ENCODE measurements at places on chromosomes 5 and 9.

DNA sequence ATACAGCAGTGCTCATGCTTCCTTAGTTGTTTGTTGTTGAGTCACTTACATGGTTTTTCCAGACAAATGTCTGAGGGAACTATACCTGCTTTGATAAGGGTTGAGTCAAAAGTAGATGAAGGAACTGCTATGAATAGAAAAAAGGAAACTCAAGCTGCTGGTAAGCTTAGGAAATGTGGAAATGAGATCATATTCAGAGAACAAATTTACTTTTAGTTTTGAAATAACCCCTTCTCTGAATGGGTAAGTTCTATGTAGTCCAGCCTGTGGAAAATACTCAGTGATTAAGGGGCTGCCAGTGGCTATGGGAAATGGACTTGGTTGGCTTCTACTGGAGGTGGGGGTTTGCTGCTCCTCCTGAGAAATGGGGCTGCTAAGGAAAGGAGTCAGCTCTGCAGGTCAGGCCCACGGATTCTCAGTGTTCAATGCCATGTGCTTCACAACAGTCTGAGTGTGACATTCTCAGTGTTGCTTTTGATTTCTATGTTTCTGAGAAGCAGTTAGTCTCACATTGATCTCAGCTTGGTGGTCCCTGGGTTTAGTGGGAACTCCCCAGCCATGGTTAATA is 47.7 kb upstream of the GLRX start:
- peak; percentile 62 for DNase-seq

DNA sequence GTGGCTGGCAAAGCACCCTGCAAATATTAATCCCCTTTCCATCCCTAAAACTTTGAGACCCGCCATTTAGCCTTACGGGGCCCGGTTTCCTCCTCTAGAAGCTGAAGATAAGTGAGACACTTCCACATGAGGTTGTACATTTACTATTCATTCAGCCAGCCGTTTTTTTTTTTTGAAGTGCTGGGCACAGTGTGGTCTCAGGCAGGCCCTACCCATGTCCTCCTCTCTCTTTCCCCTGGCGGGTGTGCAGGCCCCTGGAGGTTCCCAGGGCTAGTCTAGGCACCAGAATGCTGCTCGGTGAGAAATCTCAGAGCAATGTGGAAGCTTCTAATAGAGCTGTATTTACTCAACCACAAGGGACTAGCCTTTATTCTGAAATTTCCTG is 107.4 kb upstream of the LARP1 start:
- DNase-seq = no peak

DNA sequence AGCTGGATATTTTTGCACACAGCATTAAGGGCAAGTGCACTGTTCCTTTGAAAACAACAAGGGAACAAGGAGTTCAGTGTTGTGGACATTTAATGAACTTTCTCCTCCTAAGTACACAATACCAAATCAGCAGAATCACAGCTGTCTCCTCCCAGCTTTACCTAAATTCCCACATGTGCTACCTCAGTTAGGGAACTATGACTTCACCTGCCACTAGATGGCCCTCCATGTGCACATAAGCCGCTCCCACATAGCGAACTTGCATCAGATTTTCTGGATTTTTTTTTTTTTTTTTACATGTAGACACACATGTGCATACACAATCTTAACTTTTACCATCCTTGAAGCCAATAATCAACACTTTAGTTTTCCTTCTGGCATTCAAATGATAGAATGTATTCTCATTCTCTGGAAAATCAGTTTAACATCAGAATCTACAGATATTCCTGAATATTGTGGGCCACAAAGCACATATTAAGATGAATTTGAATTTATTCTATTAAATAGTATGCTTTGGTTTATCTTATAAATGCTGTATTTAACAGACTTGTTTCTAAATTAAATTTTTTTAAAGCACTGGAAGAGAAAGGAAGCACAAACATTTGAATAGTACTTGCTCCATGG is 123.6 kb downstream of the PALM2AKAP2 start:
- peak; percentile 60 for DNase-seq

GRCh38 chr5:89878140-89879132 is 531.1 kb downstream of the CETN3 start:
- no peak for DNase-seq

DNA sequence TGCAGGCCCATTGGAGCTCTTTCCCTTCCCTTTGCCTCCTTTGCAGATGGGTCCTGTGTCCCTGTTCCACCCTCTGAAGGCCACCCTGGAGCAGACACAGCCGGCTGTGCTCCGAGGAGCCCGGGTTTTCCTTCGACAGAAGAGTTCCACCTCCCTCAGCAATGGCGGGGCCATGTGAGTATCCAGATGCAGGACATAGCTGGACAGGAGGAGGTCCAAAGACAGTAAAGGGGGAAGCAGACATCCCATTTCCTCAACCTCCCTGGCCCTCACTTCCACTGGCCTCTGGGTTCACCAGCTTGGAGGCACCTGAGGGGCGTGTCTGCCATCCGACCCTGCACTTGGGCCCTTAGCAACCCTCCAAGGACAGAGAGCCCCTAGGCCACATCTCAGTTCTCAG is 237.9 kb downstream of the CACNA1B start:
- DNase-seq = no peak

- DNase-seq = no peak
Measured at GRCh38 chr5:76074487-76075065, 8.6 kb upstream of the SV2C start.

GRCh38 chr9:7607421-7607820 is 192.2 kb downstream of the DMAC1 start:
- DNase-seq = no peak

DNA sequence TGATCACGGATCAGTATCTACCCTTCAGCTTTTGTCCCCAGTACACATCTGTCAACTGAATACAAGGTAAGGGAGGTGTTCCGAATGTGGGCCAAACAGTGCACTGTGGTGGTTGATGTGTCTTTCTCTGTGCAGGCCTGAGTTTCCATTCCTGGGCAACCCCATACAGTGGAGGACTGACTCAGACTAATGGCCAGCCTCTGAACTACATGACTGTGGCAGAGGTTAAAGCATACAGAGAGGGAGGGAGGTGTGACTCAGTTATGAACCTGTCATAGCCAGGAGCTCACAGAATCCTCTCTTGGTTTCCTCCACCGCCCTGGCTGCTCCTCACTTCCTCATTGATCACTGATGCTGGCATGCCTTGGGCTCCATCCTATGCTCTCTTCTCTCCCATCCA is 136.4 kb upstream of the TAS2R1 start:
- no peak for DNase-seq

DNA sequence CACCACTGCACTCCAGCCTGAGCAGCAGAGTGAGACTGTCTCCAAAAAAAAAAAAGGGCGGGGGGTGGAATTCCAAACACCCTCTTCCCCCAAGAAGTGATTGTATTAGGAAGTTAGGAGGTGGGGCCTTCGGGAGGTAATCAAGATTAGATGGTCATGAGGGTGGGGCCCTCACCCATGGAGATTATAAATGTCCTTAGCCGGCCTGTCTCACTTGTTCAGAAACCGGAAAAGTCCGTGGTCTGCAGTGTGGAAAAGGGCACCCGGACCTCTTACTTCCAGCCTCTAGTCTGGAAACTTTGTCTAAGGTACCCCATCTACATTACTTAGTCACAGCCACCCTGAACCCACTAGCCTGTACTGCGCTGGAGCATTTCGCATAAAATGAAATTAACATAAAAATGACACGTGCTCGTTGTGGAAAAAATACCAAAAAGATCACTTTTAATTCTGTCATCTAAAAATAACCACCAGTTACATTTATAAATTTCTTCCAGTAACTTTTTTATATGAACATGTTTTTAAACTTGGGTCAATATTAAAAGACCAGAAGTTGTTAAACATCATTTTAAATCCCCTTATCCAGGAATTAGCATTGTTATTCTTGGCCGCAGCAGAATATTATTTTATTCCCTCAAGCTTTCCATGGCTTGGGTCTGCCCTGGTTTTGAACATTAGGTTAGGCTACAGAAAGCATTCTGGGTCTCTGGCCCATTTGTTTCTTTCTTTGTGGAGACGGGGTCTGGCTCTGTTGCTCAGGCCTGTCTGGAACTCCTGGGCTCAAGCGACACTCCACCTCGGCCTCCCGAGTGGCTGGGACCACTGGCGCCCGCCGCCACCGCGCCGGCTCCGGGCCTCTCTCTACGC is 1.2 kb upstream of the CKS2 start:
- peak; percentile 23 for DNase-seq

- no peak for DNase-seq
Measured at GRCh38 chr9:34253460-34253837, 74.6 kb downstream of the UBAP1 start.

DNA sequence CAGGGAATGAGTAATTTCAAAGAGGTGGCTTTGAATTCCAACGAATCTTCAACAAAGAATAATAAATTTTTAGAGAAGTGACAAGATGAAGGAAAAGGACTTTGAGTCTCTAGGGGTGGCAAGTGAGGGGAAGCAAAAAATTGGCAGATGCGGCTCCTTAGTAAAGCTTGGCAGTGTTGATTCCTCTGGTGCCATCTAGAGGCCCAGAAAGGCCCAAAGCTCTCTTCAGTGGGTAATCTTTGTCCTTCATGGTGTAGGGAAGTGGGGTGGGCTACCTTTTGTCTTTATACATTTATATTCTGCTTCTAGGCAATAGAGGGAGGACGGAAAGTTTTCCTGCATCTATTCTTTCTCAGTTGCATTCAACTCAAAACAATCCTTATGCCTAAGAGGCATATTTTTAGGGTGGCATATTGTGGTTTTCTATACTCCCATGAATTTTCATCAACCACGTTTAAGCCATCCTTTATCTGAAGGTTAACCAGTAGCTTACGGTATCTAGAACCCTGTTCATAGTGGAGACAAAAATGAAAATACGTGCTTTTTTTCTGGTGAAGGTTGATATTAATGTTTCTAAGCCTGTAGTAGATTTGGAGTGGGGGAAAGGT is 17.5 kb upstream of the ROPN1L start:
- no peak for DNase-seq

GRCh38 chr5:171355302-171355724 is 32.3 kb upstream of the NPM1 start:
- DNase-seq = peak; percentile 30

DNA sequence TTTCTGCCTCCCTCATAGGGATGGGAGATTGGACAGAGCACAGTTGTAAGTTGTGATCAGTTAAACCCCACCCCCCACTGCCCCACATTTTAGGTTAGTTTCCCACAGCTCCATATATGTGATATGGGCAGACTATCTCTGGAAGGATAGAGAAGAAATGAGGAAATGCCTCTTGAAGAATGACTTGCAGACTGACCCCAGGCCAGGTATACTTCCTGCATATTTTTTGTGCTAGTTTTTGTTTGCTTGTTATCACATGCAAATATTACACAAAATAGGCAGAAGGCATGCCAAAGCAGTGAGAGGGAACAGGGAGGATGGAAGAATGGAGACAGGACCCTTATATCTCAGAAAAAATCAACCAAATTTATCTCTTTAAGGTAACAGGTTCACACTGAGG is 10.1 kb upstream of the GLRX start:
- no peak for DNase-seq

- DNase-seq = no peak
Measured at GRCh38 chr5:54883374-54884194, 101.8 kb downstream of the ESM1 start.

DNA sequence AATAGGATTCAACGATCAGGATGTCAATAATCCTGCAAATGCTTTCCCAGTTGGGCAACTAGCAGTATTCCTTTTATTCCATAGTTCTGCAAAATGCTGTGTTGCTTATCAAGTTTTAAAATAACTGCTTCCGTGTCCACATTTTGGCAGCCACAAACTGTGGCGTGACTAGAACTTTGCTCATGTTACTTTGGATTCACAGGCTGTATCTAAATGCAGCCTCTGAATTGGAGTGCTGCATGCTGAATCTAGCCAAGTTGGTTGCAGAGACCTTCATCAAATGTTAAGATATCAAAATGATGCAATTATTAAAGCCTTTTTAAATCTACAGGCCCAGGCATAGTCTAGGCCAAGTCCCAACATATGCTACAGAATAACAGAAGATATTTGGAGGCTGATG is 249.2 kb downstream of the NR2F1-AS1 start:
- DNase-seq = no peak

DNA sequence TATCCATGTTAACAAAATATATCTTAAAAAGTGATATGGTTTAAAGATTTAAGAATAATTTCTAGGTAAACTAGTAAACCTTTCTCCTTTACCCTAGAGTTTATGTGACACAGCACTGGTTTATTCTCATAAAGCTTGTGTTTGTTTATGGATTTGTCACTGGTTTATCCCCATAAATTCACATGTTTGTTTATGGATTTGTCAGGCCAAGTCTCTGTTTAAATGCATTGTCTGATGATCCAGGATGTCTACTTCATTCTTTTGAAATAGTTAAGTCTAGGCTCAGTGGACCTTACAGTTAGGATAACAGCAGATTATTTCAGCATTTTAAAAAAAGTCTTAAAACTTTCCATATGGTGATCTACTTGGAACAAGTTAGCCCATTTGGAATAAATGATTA is 334.0 kb downstream of the ARRDC3 start:
- DNase-seq = no peak

GRCh38 chr5:80695666-80696065 is 40.9 kb upstream of the DHFR start:
- no peak for DNase-seq

DNA sequence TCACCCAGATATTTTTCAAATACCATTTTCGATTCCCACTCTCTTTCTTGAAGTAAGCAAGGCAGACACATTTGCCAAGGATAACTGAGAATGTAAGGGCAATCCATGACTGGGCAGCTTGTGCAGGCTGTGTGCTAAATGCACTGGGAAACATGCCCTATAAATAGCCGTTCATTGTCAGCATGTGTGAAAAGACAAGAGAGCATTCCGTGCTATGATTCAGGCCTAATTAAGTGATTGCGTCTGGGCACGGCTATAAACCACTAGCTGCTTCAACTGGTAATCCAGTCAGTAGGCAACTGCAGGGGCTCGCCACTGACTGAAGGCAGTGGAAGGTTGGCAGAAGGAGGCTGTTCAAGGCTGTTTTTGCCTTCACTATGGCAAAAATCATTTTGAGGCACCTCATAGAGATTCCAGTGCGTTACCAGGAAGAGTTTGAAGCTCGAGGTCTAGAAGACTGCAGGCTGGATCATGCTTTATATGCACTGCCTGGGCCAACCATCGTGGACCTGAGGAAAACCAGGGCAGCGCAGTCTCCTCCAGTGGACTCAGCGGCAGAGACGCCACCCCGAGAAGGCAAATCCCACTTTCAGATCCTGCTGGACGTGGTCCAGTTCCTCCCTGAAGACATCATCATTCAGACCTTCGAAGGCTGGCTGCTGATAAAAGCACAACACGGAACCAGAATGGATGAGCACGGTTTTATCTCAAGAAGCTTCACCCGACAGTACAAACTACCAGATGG is at the start of gene HSPB3:
Gene HSPB3 (plus strand): TSS at position 287 of the 745 bp plus-strand sequence. CDS start 91 bp downstream, at position 378.
- no peak for DNase-seq

GRCh38 chr5:142520885-142521284 is 165.0 kb downstream of the FGF1 start:
- DNase-seq = no peak

GRCh38 chr5:6681682-6682081 is 31.6 kb upstream of the TENT4A start:
- no peak for DNase-seq

Measured in stimulated activated CD4-positive, alpha-beta T cell treated with anti-CD3 and anti-CD28 coated beads, Interleukin-2, amount 100 ng/mL, for 24 hours (primary cell).